ENCODE measurements at places on chromosomes 1 and 21. TPM values are rescaled to one million over a fixed set of nuclear protein-coding genes. Genes with fewer than 3 reads are reported as not detected.
A peak's percentile ranks its signal among the peaks of the same experiment; 100 is the strongest.

GRCh38 chr1:150516616-150517015 is 1.1 kb downstream of the FALEC start:
- DNase-seq: no peak

- DNase-seq: peak; percentile 17
Observed at GRCh38 chr1:157975228-157975950, 18.1 kb upstream of the KIRREL1 start.

- no peak for DNase-seq
Observed at GRCh38 chr1:19960591-19960990, 18.8 kb downstream of the PLA2G2A start.

- DNase-seq: no peak
Observed at GRCh38 chr1:202844259-202844658, 33.5 kb downstream of the PCAT6 start.

DNA sequence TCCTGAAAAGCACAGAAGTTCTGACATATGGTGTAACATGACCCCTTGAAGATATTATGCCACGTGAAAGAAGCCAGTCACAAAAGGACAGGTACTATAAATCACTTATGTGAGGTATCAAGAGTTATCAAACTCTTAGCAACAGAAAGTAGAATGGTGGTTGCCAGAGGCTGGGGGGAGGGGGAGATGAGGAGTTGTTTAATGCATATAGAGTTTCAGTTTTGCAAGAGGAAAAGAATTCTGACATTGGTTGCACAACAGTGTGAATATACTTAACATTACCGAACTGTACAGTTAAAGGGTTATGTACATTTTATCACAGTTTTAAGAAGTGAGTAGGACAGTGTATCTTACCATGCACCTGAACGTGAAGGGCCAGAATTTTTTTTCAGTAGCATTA is 80.0 kb downstream of the USP25 start:
- DNase-seq: peak; percentile 35

DNA sequence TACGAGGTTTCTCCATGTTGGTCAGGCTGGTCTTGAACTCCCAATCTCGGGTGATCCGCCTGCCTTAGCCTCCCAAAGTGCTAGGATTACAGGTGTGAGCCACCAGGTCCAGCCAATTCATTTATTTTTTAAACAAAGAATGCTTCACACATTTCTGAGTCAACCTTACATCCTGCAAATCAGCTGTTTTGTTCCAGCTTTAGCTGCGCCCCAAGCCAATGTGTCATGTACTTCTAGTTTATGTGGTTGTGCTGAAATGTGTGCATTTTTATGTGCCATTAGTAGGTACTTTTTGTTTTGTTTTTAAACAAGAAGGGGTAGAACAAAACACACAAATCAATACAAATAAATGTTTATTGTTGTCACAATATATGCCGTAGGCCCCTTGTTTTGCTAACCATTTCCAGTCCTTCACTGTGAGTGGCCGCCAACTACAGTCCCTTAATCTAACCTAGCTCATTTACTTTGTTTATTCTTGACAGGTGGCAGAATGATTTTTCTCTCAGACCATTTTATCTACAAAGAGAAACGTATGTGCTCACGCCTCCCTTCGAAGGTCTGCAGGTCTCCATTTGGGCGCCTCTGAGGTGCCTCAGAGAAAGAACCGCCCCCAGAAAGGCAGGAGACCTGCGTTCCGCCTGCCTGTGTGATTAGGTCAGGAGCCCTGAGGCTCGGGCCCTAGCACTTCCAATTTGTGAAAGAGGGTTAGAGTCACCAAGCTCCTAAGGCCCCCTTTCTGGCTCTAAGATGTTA is 2.8 kb upstream of the CASQ2 start:
- DNase-seq: no peak

- peak; percentile 86 for DNase-seq
Observed at GRCh38 chr1:173190101-173190936, 16.8 kb downstream of the TNFSF4 start.

- no peak for DNase-seq
Observed at GRCh38 chr21:14620152-14620551, 74.0 kb upstream of the SAMSN1 start.

DNA sequence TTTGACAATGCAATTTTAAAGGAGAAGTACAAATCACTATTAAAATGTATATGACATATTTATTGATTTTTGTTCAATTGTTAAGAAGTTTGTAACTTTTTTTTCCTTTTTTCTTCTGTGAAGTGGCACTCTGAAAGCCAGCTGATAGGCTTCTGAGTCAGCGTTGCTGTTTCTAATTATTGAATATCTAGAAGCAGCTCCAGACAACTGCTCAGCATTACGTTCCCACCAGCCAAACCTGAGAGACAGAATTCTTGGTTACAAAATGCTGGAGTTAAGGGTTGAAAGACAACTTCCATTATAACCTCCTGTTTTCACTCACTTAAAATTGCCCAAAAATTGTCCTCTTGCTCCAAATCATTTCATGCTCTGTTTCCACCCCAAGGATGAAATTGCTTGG is 31.4 kb upstream of the LMX1A start:
- DNase-seq: no peak

- no peak for DNase-seq
Observed at GRCh38 chr1:59237900-59238299, 59.0 kb upstream of the FGGY start.

Gene THEM5
- polyA plus RNA-seq: not detected

Gene NTMT2
- polyA plus RNA-seq: not detected

Gene OR2L2
- polyA plus RNA-seq: not detected

Gene ANGPTL3
- polyA plus RNA-seq: not detected

Gene SLC1A7
- 0.14 TPM for polyA plus RNA-seq

Gene NCF2
- 193 TPM for polyA plus RNA-seq

Gene CFAP45
- 12.5 TPM for polyA plus RNA-seq

Gene UBQLN4
- 20.8 TPM for polyA plus RNA-seq

Data from lung (tissue), 17 donors.